ENCODE measurements at places on chromosomes 6 and 20.

GRCh38 chr20:19775353-19776253 lies 17.5 kb downstream of the RIN2 start:
- no peaks in the 10 kb centered on the region for H3K4me1 ChIP-seq
- H3K4me3 ChIP-seq: no peak overlapping the region
- DNase-seq: no peak
- no peak overlapping the region for H3K27ac ChIP-seq
- H3K36me3 ChIP-seq: no peaks in the 10 kb centered on the region

- no peaks in the 10 kb centered on the region for H3K36me3 ChIP-seq
- no peak overlapping the region for H3K4me3 ChIP-seq
- H3K27me3 ChIP-seq: no peaks in the 10 kb centered on the region
- no peak for DNase-seq
- no peaks in the 10 kb centered on the region for H3K4me1 ChIP-seq
These were observed 197.9 kb downstream of the LRFN2 start for GRCh38 chr6:40389254-40389653.

DNA sequence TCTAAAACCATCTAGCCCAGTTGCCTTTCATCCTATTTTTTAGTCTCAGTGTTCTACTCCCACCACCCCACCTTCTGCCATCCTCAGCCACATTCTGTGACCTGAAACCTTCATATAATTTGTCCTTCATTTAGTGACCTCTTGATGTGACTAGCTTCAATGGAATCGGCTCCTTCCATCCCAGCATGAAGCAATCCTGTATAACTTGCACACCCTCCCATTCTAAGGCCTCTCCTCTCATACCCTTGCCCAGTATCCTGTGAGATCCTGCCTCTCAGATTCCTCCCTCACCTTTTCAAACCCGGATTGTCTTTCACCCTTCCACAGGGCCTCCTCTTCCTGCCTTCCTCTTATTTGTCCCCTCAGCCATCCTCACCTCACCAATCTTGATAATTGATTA lies 3.1 kb downstream of the ZNF76 start:
- no peaks in the 10 kb centered on the region for H3K36me3 ChIP-seq
- H3K27ac ChIP-seq: no peak overlapping the region
- DNase-seq: no peak
- no peak overlapping the region for H3K4me3 ChIP-seq
- no peaks in the 10 kb centered on the region for H3K4me1 ChIP-seq
- H3K27me3 ChIP-seq: no peaks in the 10 kb centered on the region

DNA sequence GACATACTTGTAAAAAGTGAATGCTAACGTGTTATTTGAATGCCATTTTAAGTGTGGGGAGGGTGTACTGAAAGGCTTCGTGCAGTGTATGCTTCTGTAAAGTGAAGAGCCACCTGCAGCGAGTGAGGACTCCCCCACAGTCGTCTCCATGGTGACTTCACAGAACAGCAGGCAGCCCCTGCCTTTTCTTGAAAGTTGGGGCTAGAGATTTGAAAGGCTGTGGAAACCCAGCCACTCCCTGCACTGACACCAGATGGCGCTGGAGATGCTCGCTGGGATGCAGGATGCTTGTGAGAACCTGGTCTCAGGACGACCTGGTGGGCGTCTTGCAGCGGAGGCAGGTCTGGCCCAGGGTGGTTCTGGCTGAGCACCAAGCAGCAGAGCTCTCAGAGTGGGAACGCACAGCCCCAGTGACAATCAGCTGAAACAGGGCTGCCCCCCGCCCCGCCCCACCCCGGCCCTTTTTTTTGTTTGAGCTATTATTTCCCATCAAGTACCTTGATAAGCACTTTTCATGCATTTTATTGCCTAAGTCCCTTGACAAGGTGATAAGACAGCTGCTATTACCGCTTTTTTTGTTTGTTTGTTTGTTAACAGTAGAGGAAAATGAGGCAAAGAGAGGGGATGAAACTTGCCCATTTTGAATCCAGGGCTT lies 150.3 kb downstream of the SYCP2 start:
- H3K27me3 ChIP-seq: peaks cover 5% of the 10 kb centered on the region
- H3K27ac ChIP-seq: no peak overlapping the region
- H3K4me3 ChIP-seq: no peak overlapping the region

- DNase-seq: no peak
- no peak overlapping the region for H3K4me3 ChIP-seq
- H3K36me3 ChIP-seq: no peaks in the 10 kb centered on the region
- no peaks in the 10 kb centered on the region for H3K27me3 ChIP-seq
- no peaks in the 10 kb centered on the region for H3K4me1 ChIP-seq
- no peak overlapping the region for H3K27ac ChIP-seq
These were observed 8.0 kb upstream of the UBE2J1 start for GRCh38 chr6:89360415-89360999.

GRCh38 chr20:24146231-24146634 lies 157.7 kb upstream of the GGTLC1 start:
- H3K27ac ChIP-seq: no peak overlapping the region
- H3K4me1 ChIP-seq: no peaks in the 10 kb centered on the region
- no peaks in the 10 kb centered on the region for H3K36me3 ChIP-seq
- no peak overlapping the region for H3K4me3 ChIP-seq

GRCh38 chr6:3926150-3926482 lies 76.9 kb downstream of the FAM50B start:
- no peak overlapping the region for H3K4me3 ChIP-seq
- no peaks in the 10 kb centered on the region for H3K36me3 ChIP-seq
- no peaks in the 10 kb centered on the region for H3K27me3 ChIP-seq
- DNase-seq: no peak

- peak overlapping the region; percentile 71 for H3K4me3 ChIP-seq
- DNase-seq: no peak
- no peaks in the 10 kb centered on the region for H3K36me3 ChIP-seq
- peak overlapping the region; percentile 87 for H3K27ac ChIP-seq
These were observed 62.0 kb upstream of the EPB41L1 start for GRCh38 chr20:36092398-36093024.

GRCh38 chr6:2940010-2940850 lies 31.1 kb downstream of the SERPINB6 start:
- H3K27ac ChIP-seq: no peak overlapping the region
- H3K27me3 ChIP-seq: no peaks in the 10 kb centered on the region
- no peaks in the 10 kb centered on the region for H3K4me1 ChIP-seq
- peak; percentile 16 for DNase-seq
- no peak overlapping the region for H3K4me3 ChIP-seq
- no peaks in the 10 kb centered on the region for H3K36me3 ChIP-seq

DNA sequence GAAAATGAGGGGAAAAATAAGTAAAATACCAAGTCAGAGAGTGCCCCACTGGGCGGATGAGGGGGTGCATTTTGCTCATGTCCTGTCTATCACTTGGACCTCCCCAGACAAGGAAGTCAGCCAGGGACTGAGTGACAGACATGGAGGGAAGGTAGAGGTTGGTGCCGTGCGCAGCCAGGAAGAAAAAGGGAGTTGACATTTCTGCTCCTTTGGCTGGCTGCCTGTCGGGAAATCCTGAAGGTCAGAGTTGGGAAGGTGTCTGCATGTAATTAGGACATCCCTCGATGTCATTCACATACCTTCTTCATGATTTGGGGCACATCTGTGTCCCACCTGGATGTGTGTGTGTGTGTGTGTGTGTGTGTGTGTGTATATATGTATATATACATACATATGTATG lies 8.9 kb downstream of the GUCA1A start:
- H3K27ac ChIP-seq: no peak overlapping the region
- no peaks in the 10 kb centered on the region for H3K4me1 ChIP-seq
- H3K27me3 ChIP-seq: peaks cover 3% of the 10 kb centered on the region
- no peak overlapping the region for H3K4me3 ChIP-seq
- H3K36me3 ChIP-seq: no peaks in the 10 kb centered on the region

DNA sequence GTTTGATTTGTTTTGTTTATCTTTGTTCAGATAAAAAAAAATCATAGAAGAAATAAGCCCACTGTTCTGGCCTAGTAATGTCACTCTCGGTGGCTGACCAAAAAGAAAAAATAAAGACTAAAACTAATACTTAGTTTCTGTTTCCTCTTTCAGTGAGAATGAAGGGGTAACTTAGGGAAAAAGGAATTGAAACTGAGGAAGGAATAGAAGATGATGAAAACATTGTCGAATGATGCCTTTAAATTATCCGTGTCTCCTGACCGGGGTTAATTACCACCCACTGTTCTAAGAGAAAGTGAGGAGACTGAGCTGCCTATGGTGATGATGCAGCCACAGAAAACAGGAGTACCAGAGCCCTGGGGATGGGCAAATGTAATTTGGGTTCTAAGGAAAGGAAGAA lies 73.1 kb downstream of the PTCHD4 start:
- H3K27ac ChIP-seq: no peak overlapping the region
- H3K4me3 ChIP-seq: no peak overlapping the region
- no peaks in the 10 kb centered on the region for H3K27me3 ChIP-seq
- no peak for DNase-seq
- H3K36me3 ChIP-seq: no peaks in the 10 kb centered on the region

GRCh38 chr6:33737267-33738026 lies 9.3 kb downstream of the IP6K3 start:
- no peak for DNase-seq
- H3K36me3 ChIP-seq: no peaks in the 10 kb centered on the region
- H3K27ac ChIP-seq: no peak overlapping the region
- no peak overlapping the region for H3K4me3 ChIP-seq

DNA sequence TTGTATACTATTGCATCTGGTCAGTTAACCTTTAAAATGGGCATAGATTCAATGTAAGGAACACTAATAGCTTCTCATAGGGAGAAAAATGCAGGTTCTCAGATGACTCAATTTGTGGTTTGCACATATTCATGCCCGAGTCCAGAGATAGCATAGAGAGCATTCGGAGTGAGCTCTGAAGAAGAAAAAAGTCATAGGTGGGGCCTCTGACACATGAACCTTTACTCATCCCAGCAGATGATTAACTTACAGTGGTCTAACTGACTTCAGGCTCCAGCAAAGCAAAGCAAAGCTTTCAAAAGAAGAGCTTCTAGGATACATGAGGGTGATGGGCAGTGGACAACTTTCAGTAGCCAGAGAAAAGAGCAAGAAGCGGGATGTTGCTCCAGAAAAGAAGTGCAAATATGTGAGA lies 55.3 kb upstream of the BTN3A2 start:
- DNase-seq: no peak
- H3K4me1 ChIP-seq: no peaks in the 10 kb centered on the region
- no peak overlapping the region for H3K4me3 ChIP-seq
- H3K27ac ChIP-seq: no peak overlapping the region

GRCh38 chr20:20368418-20369249 lies 730 bp downstream of the INSM1 start:
- H3K4me3 ChIP-seq: peak overlapping the region; percentile 35
- peaks cover 10% of the 10 kb centered on the region for H3K4me1 ChIP-seq
- no peak for DNase-seq
- no peaks in the 10 kb centered on the region for H3K27me3 ChIP-seq

DNA sequence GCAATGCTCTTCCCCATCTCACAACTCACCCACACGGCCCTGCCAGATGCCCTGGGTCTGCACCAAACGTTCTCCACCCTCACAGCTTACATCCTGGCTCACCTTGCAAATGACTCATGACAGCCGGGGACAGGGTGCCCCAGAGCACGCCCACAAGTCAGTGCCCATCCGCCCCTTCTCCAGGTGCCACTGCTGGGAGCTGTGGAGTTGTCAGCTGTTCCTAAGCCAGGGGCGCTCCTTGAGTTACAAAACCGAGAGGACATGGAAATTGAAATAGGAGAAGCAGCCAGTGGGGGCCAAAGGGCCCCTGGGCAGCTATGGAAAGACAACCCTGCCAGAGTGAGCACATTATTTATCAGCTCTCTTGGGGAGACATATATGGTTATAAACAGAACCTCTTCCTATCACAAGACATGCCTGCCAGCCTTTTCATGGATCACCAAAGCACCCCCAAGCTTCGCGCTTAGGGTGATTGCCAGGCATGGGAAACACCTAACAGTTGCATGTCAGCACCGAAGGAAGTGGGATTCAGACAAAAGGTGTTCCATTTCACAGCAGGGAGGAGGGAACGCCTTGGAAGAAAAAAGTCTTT lies 236.8 kb downstream of the LY86 start:
- H3K4me1 ChIP-seq: no peaks in the 10 kb centered on the region
- no peak overlapping the region for H3K4me3 ChIP-seq
- no peaks in the 10 kb centered on the region for H3K27me3 ChIP-seq
- peak overlapping the region; percentile 13 for H3K27ac ChIP-seq
- DNase-seq: peak; percentile 19
- H3K36me3 ChIP-seq: no peaks in the 10 kb centered on the region

GRCh38 chr6:170147056-170147787 lies 143.7 kb downstream of the DLL1 start:
- H3K4me3 ChIP-seq: no peak overlapping the region
- no peaks in the 10 kb centered on the region for H3K36me3 ChIP-seq
- peak overlapping the region; percentile 25 for H3K27ac ChIP-seq
- H3K27me3 ChIP-seq: no peaks in the 10 kb centered on the region

- no peak overlapping the region for H3K27ac ChIP-seq
- DNase-seq: no peak
- H3K4me3 ChIP-seq: no peak overlapping the region
- H3K27me3 ChIP-seq: no peaks in the 10 kb centered on the region
- H3K4me1 ChIP-seq: no peaks in the 10 kb centered on the region
- no peaks in the 10 kb centered on the region for H3K36me3 ChIP-seq
These were observed 45.6 kb upstream of the AKIRIN2 start for GRCh38 chr6:87747646-87748045.

- no peaks in the 10 kb centered on the region for H3K4me1 ChIP-seq
- no peak for DNase-seq
- H3K27me3 ChIP-seq: no peaks in the 10 kb centered on the region
- H3K4me3 ChIP-seq: no peak overlapping the region
- H3K27ac ChIP-seq: peak overlapping the region; percentile 66
- no peaks in the 10 kb centered on the region for H3K36me3 ChIP-seq
These were observed 67.5 kb downstream of the RTN4IP1 start for GRCh38 chr6:106561686-106562405.

DNA sequence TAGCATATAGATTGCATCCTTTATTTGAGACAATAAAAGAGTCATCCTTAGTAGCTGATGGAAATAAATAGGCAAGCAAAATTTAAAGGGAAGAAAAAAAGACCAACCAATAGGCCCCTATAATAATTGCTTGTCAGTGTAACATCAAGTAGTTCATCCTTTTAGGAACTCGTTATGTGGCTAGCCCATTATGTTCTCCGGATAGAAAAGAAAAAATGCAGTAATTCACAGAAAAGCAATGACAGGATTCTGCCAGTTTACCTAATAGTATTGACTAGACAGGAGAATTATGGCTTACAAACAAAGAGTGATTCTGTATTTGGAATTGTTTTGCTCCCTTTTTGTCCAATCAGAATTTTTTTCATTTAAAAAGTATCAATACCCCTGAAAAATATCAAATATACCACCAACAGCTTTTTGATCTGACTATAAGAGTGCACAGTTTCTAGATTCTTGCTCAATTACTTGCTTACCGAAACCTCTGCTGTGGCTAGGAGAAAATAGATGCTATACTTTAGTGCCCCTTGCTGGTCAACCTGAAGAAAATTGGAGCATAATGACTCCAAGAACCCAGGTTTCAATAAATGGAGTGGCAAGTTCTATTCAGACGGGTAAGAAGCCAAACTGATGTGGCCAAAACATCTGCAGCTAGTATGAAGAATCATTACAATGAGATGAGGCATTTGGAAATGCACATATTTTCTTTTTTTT lies 91.5 kb upstream of the SASH1 start:
- no peak overlapping the region for H3K4me3 ChIP-seq
- no peak overlapping the region for H3K27ac ChIP-seq
- H3K4me1 ChIP-seq: no peaks in the 10 kb centered on the region
- DNase-seq: no peak

Data from breast epithelium (tissue), 4 donors.